G401 (cell line): ENCODE measurements at places on chromosomes 4 and X. TPM values are rescaled to one million over a fixed set of nuclear protein-coding genes. Genes with fewer than 3 reads are reported as not detected.

NWD2 gene
- total RNA-seq: not detected in 2 replicates

- DNase-seq: peak; percentile 64
Observed at GRCh38 chrX:107628662-107629539, 591 bp downstream of the PRPS1 start.

- no peak for DNase-seq
Observed at GRCh38 chrX:100980608-100981497, 11.3 kb downstream of the ARL13A start.

- no peak for DNase-seq
Observed at GRCh38 chr4:169293343-169294176, 22.8 kb upstream of the SH3RF1 start.
